A549 treated with CpdA at 1 μM for 4 hours (cell line): ENCODE measurements at places on chromosomes 2 and 18. TPM values are rescaled to one million over a fixed set of nuclear protein-coding genes. Genes with fewer than 3 reads are reported as not detected.

CHST10 gene
- 15.5 to 16.8 TPM (median 16.0 TPM) in 5 replicates for total RNA-seq

ELOA2 gene
- not detected in 5 replicates for total RNA-seq

ZEB2 gene
- total RNA-seq = 3.4 to 8.1 TPM (median 4.6 TPM) in 5 replicates

RAPGEF4 gene
- total RNA-seq = 0.14 to 0.31 TPM (median 0.15 TPM) in 5 replicates

YES1 gene
- 19.3 to 31.0 TPM (median 21.9 TPM) in 5 replicates for total RNA-seq

ZAP70 gene
- 0.06 TPM in 1 of 5 replicates, not detected in the others for total RNA-seq

DYSF gene
- total RNA-seq = 0.73 to 0.94 TPM (median 0.81 TPM) in 5 replicates

KRTCAP3 gene
- total RNA-seq = 0.37 to 1.5 TPM (median 0.70 TPM) in 5 replicates

POTEC gene
- total RNA-seq = not detected in 5 replicates

SGPP2 gene
- total RNA-seq = 0.16 to 0.26 TPM (median 0.21 TPM) in 5 replicates

OTOF gene
- 0.06 to 0.12 TPM (median 0.07 TPM) in 5 replicates for total RNA-seq

VRK2 gene
- total RNA-seq = 30.6 to 36.0 TPM (median 31.4 TPM) in 5 replicates

SRD5A2 gene
- 0.02 to 0.04 TPM in 2 of 5 replicates, not detected in the others for total RNA-seq

MBP gene
- total RNA-seq = 23.4 to 28.4 TPM (median 23.8 TPM) in 5 replicates

REG1B gene
- not detected in 5 replicates for total RNA-seq

TBR1 gene
- 0.03 TPM in 1 of 5 replicates, not detected in the others for total RNA-seq

FHOD3 gene
- 1.9 to 3.2 TPM (median 2.6 TPM) in 5 replicates for total RNA-seq

EPC2 gene
- 9.7 to 11.5 TPM (median 10.5 TPM) in 5 replicates for total RNA-seq

HRH4 gene
- 0.01 TPM in 1 of 5 replicates, not detected in the others for total RNA-seq

CYTIP gene
- not detected in 5 replicates for total RNA-seq

TAF4B gene
- total RNA-seq = 5.0 to 5.4 TPM (median 5.3 TPM) in 5 replicates

ABCG8 gene
- total RNA-seq = not detected in 5 replicates

FNDC4 gene
- total RNA-seq = 3.3 to 4.6 TPM (median 4.0 TPM) in 5 replicates

TXNDC2 gene
- total RNA-seq = 0.10 to 0.35 TPM (median 0.21 TPM) in 5 replicates

HOXD3 gene
- total RNA-seq = 0.15 to 0.35 TPM (median 0.27 TPM) in 4 of 5 replicates, not detected in the other

ANKRD36C gene
- 3.5 to 4.3 TPM (median 3.6 TPM) in 5 replicates for total RNA-seq

TBC1D8 gene
- total RNA-seq = 26.2 to 40.4 TPM (median 35.5 TPM) in 5 replicates

WNT10A gene
- 0.06 to 0.24 TPM (median 0.10 TPM) in 4 of 5 replicates, not detected in the other for total RNA-seq

KCNIP3 gene
- total RNA-seq = 1.0 to 1.9 TPM (median 1.7 TPM) in 5 replicates

GALNT13 gene
- total RNA-seq = 7.7 to 11.9 TPM (median 10.2 TPM) in 5 replicates

ABCG5 gene
- 0.01 TPM in 1 of 5 replicates, not detected in the others for total RNA-seq

PRSS56 gene
- total RNA-seq = 0.08 to 0.20 TPM (median 0.14 TPM) in 4 of 5 replicates, not detected in the other

LYG1 gene
- total RNA-seq = 1.3 to 2.0 TPM (median 1.6 TPM) in 5 replicates

C2orf78 gene
- total RNA-seq = not detected in 5 replicates

CNGA3 gene
- total RNA-seq = not detected in 5 replicates

SCN9A gene
- 2.8 to 6.1 TPM (median 5.1 TPM) in 5 replicates for total RNA-seq

CFC1 gene
- not detected in 5 replicates for total RNA-seq

SNED1 gene
- total RNA-seq = 0.42 to 0.72 TPM (median 0.58 TPM) in 5 replicates

ZNF385B gene
- total RNA-seq = 0.03 TPM in 1 of 5 replicates, not detected in the others

NMS gene
- total RNA-seq = not detected in 5 replicates

MRPS5 gene
- 74.1 to 79.1 TPM (median 77.7 TPM) in 5 replicates for total RNA-seq

ATOH8 gene
- total RNA-seq = 4.2 to 6.6 TPM (median 4.5 TPM) in 5 replicates

C2orf81 gene
- 2.8 to 4.7 TPM (median 3.5 TPM) in 5 replicates for total RNA-seq

NOL4 gene
- total RNA-seq = not detected in 5 replicates

CXCR1 gene
- not detected in 5 replicates for total RNA-seq

SERPINE2 gene
- total RNA-seq = 210 to 248 TPM (median 215 TPM) in 5 replicates

SCYGR4 gene
- 0.09 TPM in 1 of 5 replicates, not detected in the others for total RNA-seq

NPHP1 gene
- 8.0 to 10.3 TPM (median 8.9 TPM) in 5 replicates for total RNA-seq

GAREM2 gene
- 7.5 to 9.7 TPM (median 7.6 TPM) in 5 replicates for total RNA-seq

FEV gene
- total RNA-seq = 0.08 TPM in 1 of 5 replicates, not detected in the others

LIMS3 gene
- not detected in 5 replicates for total RNA-seq
